ENCODE measurements at places on chromosomes 3 and 15.

DNA sequence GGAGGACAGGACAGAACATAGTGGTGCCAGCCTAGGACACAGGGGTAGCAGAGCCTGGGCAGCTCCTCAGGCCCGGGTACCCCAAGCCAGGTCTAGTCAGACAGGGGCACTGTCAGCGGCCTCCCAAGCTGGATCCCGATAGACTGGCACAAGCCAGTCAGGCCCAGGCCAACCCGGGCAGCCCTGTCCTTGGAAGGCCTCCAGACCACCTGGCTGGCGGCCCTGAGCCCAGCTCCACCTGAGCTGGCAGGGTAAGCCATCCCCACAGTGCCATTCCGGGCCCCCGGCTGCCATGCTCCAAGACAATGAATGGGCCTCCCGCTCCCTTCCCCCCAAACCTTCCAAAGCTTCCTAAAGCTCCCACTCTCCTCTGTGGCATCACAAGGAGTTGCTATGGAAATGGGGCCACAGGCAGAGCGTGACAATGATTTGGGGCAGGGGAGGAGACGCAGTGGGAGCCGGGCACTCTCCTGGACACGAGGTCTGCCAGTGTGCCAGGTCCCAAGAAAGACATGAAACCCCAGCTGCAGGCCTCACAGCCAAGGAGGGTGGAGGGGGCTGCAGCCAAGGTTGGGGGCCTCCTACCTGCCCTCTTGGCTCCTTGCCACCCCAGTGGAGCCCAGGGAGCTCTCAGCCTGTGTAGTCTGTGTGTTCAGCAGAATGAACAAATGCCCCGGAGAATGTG is 165.6 kb upstream of the LINGO1 start:
- DNase-seq: no peak

- no peak for DNase-seq
Observed at GRCh38 chr3:122000936-122001605, 21.0 kb downstream of the ILDR1 start.

GRCh38 chr3:126261037-126261436 is 80.7 kb upstream of the ALDH1L1 start:
- DNase-seq: no peak

DNA sequence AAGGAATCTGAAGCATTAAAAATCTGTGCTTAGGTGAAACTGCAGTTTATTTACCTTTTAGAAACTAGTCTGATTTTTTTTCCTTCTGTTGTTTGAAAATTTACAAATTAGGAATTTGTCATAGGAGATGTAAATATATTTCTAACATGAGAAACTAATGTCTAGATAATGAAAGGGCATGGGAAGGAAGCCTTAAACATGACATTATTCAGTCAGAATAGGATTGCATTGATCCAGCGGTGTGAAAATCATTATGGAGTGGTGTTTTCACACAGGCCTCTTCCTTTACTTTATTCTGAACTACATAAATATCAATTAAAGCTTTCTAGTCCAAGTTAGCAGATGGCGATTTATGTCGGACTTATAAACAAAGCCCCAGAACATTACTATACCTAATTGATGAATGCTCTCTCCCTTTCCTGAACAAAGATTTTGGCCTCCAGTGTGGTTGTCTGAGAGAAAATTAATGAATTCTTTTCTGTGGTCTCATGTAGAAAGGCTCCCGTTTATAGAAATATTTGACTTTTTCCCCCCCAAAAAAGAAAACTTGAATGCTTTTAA is 37.9 kb downstream of the FNDC3B start:
- no peak for DNase-seq

DNA sequence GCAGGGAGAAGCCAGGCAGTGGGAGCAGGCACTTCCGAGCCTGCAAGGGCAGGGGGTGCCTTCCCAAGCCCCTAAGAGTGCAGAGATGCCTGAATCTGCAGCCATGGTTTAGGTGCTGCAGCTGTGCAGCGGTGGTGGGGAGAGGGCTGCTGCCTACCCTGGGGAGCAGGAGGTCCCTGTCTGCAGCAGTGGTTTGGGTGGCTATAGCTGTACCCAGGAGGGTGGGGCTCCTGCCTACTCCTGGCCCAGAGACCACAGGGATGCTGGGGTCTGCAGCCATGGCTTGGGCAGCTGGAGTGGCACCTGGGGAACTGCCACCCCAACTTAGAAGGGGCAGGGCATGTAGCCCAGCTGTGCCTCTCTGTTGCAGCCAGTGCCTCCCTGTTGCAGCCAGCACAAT is 488.1 kb upstream of the THBS1 start:
- no peak for DNase-seq

- DNase-seq: no peak
Observed at GRCh38 chr15:58407236-58407775, 24.5 kb upstream of the LIPC start.

DNA sequence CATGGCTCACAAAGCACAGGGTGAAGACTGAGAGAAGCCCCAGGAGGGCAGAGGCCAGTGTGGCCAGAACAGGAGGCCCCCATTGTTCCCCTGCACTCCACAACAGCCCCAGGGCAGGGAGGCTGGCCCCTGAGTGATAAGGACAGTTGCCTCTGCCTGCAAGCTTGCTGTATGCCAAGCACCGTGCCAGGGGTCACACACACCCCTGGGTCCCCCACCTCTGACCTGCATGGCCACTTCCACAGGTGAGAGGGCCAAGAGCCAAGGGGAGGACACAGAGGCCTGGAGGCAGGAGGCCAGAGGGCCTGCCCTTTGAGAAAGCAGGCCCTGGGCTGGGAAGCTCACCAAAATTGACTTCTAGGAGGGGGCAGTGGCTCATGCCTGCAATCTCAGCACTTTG is 23.7 kb downstream of the ATRIP start:
- no peak for DNase-seq

- no peak for DNase-seq
Observed at GRCh38 chr3:171494457-171495109, 34.4 kb upstream of the TNIK start.

GRCh38 chr15:91824256-91824655 is 29.3 kb upstream of the SLCO3A1 start:
- DNase-seq: no peak

GRCh38 chr3:71517271-71517791 is 66.2 kb downstream of the FOXP1 start:
- DNase-seq: no peak

Data from glomerular endothelial cell (primary cell).